ENCODE measurements at places on chromosomes 13 and 19.
A peak's percentile ranks its signal among the peaks of the same experiment; 100 is the strongest.

DNA sequence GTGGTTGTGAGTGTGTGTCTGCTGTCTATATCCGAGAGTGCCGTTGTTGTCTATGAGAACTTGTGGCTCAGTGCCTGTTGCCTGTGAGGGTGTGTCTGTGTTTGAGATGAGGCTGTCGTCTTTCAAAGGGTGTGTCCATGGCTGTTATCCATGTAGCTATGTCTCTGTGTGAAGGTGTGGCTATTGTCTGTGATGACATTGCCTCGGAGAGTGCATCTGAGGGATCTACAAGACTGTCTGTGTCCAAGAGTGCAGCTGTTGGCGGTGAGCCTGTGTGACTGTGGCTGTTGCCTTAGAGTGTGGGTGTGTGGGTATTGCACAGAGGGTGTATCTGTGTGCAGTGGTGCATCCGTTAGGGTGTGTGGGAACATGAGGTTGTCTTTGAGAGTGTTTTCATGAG lies 4.9 kb downstream of the NUMBL start:
- DNase-seq, result no peak

GRCh38 chr19:29546583-29547190 lies 20.9 kb downstream of the VSTM2B start:
- DNase-seq, result no peak

DNA sequence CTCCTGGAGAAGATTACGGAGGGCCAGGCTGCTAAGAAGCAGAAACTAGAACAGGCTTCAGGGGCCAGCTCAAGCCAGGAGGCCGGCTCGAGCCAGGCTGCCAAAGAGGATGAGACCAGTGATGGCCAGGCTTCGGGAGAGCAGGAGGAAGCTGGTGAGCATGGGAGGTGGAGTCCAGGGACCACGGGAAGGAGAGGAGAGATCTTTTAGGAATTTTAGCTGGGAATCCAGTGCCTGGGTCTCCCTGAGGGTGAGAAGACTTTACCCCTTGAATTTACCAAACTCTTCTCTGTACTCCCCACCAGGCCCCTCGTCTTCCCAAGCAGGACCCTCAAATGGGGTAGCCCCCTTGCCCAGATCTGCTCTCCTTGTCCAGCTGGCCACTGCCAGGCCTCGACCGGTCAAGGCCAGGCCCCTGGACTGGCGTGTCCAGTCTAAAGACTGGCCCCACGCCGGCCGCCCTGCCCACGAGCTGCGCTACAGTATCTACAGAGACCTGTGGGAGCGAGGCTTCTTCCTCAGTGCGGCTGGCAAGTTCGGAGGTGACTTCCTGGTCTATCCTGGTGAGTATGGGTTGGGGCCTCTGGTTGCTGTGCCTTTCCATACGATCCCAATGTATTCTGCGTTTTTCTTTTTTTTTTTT lies 824 bp downstream of the TSEN34 start:
- DNase-seq, result no peak

DNA sequence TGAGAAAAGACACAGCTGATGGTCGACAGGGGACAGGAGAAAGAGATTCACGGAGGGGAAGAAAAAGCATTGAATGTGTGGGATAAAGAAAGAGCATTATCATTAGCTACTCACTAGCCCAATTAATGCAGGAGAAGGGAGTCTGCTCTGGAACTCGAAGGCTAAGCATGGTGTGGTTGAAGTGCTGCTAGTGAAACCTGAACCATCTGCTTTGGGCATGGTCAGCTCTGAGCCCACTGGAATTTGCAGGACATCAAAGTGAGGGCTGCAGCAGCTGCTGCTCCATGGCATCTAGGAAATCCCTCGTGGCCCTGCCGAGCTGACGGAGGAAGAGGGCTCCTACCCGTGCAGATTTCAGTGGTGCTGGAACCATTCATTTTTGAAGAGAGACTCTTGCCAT lies 320.3 kb downstream of the ATP8A2 start:
- no peak for DNase-seq

- no peak for DNase-seq
Observed at GRCh38 chr19:50249636-50250035, 46.2 kb downstream of the MYH14 start.

DNA sequence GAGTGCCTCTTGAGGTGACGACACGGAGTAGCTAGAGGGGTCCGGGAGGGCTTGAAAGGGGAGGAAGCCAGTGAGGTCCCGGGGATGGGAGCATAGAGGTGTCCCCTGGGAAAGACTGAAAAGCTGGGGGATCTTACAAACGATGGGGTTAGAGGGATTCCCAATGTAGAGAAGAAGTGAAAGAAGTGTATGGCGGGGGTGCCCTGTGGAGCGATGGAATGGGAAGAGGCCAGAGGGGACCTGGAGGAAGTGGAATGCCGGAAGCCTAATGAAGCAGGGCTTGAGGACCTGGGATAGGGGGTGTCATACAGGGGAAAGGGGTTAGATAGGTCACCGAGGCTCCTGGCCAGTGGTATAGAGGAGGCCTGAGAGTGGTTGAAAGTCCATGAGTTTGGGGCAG lies 580 bp downstream of the AP2A1 start:
- DNase-seq, result no peak

- DNase-seq, result no peak
Observed at GRCh38 chr13:98483601-98484288, 93.2 kb downstream of the STK24 start.

GRCh38 chr13:74191410-74191809 lies 57.2 kb upstream of the KLF12 start:
- no peak for DNase-seq

DNA sequence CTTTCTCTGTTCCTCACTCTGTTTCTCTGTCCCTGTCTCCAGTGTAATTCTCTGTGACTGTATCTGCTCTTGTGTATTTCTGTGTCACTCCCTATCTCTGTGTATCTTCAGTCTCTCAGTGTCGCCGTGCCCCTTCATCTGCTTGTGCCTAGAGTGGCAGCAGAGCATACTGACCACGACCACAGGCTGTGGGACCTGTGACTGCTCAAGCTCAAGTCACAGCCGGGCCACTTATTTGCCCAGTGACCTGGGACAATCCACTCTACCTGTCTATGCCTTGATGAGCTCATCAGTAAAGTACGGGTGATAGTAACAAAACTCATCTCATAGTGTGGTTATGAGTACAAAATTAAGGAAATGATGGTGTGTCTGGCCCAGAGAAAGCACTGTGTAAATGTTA lies 8.7 kb downstream of the TMEM147 start:
- DNase-seq, result no peak

DNA sequence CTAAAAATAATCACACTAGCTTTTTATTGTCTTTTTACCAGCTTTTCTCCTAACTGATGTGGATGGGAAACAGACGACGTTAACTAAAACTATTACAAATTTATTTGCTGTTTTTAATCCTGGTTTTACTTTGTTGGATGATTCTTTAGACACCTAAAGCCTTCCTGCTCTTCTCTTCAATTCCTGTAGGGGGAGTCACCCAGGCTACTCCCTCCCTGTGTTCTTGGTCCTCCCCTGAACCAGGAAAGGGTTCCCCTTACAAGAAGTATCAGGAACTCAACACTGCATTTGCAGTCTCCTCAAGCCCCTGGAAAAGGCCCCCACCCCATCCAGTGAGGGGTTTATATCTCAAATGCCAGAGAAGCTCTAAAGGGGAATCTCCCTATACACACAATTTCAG lies 206.1 kb downstream of the SUCLA2 start:
- DNase-seq, result no peak

GRCh38 chr13:32840113-32840512 lies 176.1 kb upstream of the KL start:
- DNase-seq, result no peak

- DNase-seq, result no peak
Observed at GRCh38 chr13:114179087-114179658, at the start of gene CFAP97D2. Gene CFAP97D2 (plus strand): TSS chr13:114179257. CDS start chr13:114179331, 74 bp downstream.

DNA sequence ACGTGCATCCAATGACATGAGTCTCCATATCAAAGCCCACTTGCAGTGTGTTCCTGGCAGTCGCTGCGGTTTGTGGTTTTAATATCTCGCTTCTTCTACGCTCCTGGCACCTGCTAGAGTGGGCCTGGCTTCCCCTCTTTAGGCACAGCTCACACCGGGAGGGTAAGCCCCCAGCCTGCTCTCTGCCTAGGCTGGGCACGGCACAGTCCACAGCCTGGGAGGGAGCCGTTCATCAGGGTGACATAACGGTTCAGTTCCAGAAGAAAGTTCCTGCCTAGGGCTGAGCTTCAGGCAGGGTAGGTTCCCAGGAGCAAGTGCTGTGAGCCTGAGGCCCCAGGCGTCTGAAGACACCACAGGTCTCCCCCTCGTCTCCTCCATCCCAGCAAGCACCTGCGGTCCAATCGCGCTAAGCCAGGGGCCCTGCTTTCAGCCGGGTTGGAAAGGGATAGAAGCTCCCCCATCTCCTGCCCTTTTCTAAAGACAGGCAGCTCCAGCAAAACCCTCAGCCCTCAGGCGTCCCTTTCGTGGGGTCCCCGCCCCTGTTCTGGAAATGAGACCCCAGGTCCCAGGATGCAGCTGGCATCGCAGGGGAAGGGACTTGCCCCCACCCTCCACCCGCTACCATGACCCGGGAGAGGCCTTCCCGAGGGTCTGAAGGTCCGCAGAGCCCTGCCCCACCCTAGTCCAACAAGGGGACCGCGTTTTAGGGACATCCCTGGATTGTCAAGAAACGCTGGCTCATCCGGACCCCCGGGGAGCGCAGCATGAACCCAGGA lies 121.6 kb upstream of the ZNF507 start:
- DNase-seq, result no peak

DNA sequence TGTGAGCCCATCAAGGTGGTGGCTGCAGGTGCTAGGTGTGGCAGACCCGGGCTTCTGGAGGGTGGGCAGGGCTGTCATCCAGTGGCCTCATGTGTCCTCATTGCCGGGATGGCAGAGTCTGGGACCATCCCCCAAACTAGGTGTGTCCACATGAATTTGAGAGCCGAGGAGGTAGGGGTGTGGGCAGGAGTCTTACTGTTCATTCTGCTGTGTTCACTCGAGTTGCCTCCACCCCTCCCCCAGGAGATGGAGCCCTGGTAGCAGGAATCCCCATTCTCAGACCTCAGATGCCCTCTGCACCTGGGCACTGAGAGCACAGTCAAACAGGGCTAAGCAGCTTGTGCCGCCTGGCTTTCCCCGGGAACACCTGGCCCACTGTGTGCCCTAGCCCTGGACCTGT lies 22.4 kb downstream of the NAXD start:
- DNase-seq, result no peak

DNA sequence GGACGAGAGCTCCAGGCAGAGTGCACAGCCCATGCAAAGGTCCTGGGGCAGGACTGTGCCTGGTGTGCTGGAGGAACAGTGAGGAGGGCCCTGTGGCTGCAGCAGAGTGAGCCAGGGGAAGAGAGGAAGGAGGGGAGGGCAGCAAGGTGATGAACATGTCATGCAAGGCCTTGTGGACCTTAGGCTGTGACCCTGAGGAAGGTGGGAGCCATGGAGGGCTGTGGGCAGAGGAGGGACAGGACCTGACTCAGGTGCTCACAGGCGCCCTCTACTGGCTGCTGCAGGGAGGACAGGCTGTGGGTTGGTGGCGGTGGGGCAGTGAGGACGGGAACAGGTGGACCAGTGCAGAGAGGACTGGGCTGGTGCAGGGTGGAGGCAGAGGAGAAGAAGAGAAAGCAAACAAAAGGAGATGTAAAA lies 170.3 kb downstream of the PTPRS start:
- DNase-seq, result peak; percentile 61
